ENCODE measurements at places on chromosomes 7 and 10.

DNA sequence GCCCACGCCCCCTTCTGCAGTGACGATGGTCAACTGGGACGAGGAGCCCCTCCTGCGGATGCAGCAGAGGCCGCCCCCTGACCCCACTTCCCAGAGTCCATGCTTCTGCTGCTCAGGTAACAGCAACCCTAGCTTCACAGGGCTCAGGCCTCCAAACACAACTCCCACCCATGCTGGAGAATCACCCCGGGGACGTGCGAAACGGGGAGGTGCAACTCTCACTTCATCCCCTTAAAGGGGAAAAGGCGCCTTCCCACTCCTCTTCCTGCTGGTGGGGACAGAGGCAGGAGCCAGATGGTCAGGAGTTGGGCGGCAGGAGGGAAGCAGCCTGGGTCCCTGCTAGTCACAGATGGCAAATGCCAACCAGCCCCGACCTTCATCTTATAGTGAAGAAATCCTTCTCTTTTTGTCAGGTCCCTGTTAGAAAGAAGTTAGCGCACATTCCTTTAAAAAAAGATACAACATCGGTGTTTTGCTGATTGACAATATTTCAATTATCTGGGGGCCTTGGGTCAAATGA, 155.4 kb downstream of the DIP2C start:
- DNase-seq, result no peak

DNA sequence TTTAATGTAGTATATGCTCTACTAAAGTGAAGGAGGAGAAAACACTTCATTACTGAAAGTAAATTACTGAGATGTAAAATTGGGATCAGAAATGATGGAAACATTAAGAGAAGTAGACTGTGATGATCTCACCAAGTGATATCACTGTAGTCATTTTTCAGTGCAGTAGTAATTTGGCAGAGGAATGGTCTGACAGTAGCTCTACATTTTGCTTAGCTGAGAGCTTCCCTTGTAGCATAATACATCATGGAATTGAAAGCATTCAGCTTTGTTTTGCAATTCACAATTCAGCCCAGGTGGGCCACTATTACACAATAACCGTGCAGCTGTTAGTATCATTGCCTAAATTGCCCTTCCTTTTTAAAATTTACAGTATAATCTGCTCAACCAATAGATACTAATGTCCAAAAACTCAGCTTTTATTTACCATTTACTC, 19.4 kb upstream of the CABCOCO1 start:
- DNase-seq, result no peak

DNA sequence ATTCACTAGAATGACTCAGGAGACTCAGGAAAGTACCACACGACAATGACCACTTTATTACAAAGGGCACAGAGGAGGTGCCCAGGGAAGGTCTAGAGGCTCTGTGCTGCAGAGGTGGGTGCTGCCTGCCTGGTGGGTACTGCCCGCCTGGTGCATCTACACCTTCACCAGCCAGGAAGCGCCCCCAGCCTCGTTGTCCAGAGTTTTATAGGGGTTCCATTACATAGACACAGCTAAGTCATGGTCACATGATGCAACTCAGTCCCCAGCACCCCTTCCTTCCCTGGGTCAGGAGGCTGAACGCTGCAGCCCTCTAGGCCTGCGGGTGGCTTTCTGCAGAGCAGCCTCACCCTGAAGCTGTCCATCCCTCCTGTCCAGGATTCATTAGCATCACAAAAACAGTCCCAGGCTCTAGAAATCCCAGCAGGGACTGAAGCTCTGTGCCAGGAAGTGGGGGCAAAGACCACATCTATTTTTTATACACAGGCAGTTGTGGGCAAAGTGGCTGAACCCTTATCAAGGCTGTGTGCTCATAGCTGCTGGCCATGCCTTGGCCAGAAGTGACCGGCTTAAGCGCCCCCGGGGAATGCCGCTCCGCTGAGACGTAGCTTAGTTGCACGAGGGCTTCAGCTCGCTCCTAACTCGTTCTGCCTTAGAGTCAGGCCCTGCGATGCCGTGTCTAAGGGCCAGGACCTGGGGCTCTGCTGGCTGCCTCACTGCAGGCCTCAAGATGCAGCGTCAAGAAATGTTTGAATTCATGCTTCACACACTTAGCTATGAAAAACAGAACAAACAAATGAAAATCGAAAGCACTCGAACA, 219.0 kb downstream of the GLRX3 start:
- DNase-seq, result no peak

DNA sequence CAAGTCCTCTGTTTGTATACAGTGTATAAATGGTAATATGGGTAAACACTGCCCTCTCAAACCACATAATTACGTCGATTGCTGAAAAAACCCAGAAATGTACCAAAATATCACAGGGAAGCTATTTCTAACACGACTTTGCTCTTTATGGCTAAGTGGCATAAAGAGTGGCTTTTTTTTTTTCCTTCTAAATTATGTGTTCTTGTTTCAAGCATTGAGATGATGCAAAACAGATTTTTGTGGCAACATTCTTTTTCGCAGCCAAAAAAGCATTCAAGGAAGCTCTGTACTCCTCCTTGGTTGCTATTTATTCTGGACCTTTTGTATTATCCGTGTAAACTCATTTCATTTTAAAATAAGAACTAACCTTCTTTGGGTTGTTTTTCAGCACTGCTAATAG, 138.9 kb downstream of the VTI1A start:
- DNase-seq, result no peak

GRCh38 chr10:67669978-67670377, 26.0 kb downstream of the CTNNA3 start:
- no peak for DNase-seq

DNA sequence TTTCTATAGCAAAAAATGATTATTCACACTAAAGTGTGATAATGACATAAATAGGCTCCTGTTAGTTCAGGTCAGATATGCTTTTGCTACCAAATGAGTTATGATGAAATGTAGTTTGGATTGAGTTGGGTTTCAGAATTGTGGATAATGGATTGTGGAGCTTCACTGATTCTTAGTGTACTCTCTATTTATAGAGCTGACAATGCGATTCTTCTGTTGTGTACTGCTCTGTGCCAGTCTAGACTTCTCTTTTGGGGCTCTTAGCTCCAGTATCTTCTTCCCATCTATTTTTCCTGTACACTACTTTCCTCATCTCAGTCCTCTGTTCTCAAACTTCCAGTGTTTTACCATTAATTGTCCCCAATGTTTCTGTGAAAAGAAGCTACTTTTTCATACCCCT, 7.5 kb downstream of the STMP1 start:
- DNase-seq, result no peak

DNA sequence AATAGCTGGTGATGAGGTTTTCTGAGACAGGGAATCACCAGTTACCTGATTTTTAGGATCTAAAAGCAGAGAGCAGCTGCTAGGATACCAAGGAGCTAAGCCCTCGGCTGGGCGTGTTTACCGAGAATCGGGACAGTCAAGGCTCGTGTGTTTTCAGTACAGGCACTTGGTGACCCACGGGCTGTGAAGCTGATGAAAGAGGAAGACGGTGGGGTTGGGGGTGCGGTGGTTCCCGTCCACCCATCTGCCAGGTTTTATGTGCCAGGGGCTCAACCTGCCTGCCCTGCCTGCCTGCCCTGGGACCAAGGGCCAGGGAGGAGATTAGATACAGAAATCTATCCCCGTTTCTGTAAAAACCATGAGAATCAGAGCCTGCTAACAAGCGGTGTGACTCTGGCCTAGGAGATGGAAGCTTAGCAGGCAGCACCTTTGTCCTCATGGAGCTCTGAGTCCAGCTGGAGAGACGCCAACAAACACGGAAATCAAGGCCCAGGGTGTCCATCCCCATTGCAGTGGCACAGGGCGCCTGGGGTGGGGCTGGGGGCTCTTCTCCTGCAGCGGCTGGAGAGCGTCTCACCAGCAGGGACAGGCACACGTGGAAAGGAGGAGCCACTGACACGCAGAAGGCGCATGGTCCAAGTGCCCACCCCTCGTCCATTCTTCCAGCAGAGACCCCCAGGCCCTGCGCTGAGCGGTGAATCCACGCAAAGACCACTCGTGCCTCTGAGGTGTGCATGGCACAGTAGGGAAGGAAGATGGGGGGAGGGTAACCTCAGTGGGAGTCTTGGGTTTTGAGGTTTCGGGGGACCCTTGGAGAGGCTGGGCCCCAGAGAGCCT, 265.0 kb upstream of the TCERG1L start:
- DNase-seq, result peak; percentile 31

GRCh38 chr7:129773328-129773731, 161.8 kb downstream of the NRF1 start:
- DNase-seq, result no peak

Measured in ecto neural progenitor cell (in vitro differentiated cells).